ENCODE measurements at places on chromosomes 7 and 10.

- no peak for DNase-seq
Measured at GRCh38 chr7:90532231-90532929, 62.9 kb downstream of the PTTG1IP2 start.

DNA sequence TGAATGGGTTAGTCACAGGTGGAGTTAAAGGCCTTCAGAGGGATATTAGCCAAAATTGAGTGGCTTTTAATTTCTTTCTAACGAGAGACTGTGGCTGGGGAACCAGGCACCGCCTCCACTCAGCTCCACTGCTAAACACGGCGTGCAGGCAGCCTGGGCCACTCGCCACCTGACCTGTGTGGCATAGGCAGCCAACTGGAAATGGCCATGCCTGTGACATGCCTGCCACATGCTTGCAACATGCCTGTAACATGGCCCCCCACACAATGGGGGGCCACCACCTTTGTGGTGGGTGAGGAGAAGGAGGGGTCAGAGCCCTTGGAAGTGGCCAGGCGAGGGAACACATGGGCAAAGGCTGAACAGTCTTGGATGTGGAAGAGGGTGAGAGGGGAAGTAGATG, 60.1 kb upstream of the PAX2 start:
- no peak for DNase-seq

DNA sequence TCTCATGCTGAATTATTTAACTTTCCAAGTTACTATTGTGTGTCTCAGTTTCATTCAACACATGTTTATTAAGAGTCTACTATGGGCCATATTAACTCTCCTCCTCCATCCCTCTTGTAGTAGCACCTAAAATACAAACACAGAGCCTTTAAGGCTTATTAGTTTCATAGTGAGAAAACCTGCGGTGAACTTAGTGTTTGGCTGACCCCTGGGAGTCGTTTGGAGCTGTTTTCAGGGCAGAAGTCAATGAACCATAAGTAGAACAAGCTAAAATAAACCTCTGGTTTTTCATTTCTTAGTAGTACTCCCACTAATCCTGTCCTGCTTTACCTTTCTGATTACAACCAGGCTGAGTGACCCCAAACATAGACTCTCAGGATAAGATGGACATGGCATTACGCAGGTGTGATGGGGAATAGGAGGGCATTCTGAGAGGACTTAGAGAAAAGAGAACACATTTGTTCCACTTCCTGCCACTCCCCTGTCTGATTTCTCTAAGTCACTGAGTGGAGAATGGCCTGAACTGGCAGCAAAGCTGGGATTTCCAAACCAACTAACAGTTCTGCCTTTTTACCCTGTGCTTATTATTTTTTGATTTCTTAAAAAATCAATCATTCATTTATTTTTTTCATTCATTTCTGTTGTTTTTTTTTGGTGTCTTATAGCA, 74.5 kb downstream of the LRMDA start:
- DNase-seq = no peak

- DNase-seq = no peak
Measured at GRCh38 chr10:63553031-63553430, 31.8 kb downstream of the REEP3 start.

DNA sequence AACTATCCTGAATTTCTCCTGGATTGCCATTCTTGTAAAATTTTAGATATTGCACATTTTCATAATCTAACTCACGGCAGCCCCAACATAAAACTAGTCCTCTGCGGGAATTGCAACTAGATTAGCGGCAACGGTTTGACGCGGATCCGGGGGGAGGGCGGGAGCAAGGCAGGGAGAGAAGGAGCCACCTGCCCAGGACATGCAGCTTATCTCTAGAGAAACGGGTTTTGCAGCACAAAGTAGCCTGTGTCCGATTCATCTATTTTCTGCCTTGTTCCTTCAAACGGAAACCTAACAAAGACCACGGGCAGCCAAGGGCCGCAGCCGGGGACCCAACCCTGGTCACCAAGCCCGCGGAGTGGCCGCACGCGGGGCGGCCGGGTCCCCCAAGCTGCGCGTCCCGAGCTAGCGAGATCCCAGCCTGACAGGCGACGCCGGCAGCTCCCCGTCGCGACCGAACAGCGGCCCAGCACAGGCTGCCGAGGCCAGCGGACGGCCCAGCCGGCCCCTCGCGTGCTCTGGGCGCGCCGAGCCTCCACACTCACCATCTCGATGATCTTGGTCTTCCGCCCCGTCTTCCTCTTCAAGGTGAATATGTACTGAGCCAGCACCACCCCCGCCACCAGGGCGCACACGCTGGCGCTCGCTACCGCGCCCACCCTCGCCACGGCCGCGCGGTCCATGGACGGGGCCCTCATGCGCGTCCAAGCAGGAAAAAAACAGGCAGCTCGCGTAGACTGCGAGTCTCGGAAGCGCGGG, at the start of gene NT5C3A:
Gene NT5C3A (minus strand): TSS at position 754 of the 759 bp plus-strand sequence. CDS start 71 bp downstream, at position 683.
- no peak for DNase-seq

GRCh38 chr7:895451-896052, 19.2 kb downstream of the GET4 start:
- no peak for DNase-seq

DNA sequence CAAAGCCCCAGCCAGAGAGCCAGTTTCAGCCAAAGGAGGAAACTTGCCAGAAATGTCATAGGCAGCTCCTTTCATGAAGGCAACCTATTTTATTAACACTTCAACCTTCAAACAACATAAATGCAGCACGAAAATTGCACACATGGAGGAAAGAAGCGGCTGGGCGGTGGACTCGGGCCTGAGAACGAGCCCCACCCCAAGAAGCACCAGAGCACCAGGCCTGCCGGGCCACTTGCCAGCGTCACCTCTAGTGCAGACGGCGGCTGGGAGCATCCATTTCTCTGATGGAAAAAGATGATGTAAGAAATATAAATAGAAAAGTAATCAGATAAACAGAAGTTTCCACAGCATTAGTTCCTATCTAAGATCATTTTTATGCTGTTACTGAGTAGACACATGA, 100.0 kb downstream of the TCERG1L start:
- no peak for DNase-seq

- DNase-seq = no peak
Measured at GRCh38 chr7:159010937-159011721, 133.5 kb downstream of the VIPR2 start.

GRCh38 chr7:33710608-33711007, 194.7 kb upstream of the BMPER start:
- DNase-seq = no peak

DNA sequence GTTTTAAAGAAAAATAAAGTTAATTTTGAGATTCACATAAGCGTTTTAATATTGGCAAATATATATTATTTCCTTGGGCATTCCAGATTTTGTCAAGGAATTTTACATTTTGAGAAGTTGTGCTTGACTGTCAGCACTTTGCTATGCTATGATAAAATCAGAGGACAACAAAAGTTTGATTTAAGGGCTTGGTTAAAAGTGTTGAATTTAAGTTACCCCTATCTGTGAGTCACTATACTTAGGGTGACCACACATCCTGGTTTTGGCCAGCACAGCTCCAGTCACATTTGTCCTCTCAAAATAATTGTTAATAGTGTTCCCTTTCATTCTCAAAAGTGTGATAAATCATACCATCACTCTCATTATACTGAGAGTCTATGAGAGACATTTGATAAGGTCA, 34.2 kb upstream of the ANK3 start:
- DNase-seq = no peak

DNA sequence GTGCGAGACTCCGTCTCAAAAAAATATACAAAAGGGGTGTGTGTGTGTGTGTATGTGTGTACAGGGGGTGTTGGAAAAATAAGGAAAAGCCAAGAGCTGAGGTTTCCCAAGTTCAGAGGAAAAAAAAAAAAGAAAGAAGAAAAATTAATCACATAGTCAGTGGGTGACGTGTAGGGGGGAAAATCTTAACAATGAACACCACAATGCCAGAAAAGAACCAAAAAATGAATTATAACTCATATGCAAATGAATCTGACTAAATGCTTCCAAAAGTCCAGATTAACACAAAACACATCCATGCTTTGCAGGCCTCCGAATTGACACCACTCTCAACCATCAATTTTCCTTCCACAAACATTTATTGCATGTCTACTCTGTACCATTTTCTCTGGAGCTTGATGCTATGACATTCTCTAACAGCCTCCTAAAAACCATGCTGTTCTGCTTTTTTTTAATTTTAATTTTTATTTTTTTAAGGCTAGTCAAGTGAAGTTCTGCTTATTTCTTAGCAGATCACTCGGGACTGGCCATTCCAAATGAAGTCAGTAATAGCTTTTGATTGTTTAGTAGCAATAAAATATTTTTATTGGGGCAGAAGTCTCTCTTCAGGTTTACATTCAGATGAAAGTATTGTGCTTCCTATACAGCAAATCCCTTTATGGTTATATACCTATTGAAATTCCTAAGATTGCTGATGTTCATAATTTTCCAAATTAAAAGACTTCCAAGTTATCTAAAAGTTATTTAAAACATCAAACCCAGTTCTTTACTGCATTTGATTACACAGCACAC, 133.8 kb downstream of the CNOT4 start:
- DNase-seq = no peak

DNA sequence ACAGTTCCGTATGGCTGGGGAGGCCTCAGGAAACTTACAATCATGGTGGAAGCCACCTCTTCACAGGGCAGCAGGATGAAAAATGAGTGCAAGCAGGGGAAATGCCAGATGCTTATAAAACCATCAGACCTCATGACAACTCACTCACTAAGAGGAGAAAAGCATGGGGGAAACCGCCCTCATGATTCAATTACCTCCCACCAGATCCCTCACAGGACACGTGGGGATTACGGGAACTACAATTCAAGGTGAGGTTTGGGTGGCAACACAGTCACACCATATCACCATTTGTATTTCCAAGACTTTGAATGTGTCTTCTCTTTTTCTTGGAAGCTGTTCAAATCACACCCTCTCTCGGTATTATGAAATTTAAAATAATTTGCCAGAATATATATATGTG, 80.1 kb downstream of the SEMA3D start:
- no peak for DNase-seq

- no peak for DNase-seq
Measured at GRCh38 chr10:45008524-45009161, 7.9 kb downstream of the ZNF22 start.

DNA sequence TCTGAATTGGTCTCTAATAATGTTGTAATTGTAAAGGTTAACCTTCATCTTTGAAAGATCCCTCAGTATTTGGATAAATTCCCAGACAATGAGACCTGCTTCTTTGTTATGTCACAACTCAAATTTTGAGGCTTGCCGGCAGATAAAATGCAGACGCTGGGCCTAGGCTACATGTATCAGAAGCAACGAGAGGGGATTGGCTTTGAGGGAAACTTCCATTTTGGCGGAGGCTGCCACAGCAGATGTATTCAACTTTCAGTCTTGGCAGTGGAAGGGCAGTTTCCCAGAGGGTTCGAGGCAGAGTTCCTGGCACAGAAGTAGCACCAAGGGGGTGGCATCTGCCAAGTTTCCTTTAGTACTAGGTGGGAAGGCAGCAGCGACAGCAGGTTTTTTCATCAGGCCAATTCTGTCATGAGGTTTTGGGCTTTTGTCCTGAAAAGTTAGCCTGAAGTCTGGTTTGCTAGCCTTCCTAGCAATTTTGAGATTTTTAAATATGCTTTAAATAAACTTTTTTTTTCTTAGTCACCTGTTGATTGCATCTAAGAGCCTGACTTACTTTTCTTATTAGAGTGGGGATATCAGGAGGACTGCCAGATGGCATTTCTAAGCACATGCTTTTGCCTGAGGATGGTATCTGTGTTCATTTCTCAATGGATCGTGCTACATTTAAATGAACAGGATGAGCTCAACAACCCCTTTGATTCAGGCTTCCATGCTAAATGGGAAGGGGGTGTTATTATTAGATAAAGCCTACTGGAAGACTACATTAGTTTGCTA, 89.5 kb upstream of the FAM3C start:
- DNase-seq = no peak

DNA sequence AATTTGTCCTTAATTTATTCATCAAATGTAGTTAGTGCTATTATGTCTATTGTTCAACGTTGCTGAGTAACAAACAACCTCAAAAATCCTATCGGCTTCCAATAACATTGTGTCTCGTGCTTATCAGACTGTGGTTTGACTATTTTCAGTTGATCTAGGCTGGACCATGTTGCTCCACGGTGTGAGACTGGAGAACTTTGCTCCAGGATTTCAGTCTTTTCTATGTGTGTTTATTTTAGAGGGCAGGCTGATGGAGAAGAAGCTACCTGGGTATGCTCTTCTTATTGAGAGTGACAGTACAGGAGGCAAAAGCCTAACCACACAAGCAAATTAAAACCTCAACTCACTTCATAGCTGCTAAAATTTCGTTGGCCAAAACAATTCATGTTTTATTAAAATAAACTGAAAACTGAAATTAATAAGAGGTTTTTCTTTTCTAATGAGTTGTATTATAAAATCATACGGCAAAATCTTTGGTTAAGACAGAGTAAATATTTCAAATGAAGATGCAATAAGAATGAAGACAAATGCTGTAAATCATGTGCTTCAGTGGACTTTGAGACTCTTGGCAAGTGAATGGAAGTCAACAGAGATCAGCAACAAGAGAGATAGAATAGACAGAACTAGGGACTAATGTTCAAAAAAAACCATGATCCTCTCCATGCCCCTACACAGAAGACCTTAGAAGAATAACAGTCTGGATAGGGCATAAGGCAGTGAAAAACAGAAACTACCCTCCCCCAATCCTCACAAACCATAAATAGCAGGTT, 418.0 kb upstream of the ETV1 start:
- no peak for DNase-seq

DNA sequence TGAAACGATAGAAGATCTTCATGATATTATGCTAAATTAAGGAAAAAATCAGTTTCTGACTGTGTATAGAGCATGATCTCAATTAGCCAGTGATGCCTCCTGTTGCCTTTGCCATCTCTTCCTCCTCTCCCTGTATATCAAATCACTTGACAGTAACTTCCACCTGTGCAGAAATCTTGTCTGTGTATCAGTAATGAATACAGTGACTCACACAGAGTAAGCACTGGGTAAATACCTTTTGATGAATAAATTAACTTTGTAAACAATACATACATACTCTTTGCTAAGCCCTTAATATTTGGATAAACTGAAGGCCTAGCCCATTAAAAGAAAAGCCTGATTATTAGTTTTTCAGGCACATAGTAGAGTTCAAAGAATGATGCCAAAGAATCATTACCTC, 610.6 kb upstream of the NRP1 start:
- DNase-seq = no peak

- DNase-seq = no peak
Measured at GRCh38 chr7:32535162-32535702, 39.9 kb downstream of the AVL9 start.

All from stimulated activated CD8-positive, alpha-beta memory T cell treated with anti-CD3 and anti-CD28 coated beads, Interleukin-7, amount 100 ng/mL, for 4 hours (primary cell).